Activated naive CD4-positive, alpha-beta T cell treated with anti-CD3 and anti-CD28 coated beads, Interleukin-2, amount 50 U/mL, for 16 hours (primary cell): ENCODE measurements at places on chromosomes 11 and 22.

DNA sequence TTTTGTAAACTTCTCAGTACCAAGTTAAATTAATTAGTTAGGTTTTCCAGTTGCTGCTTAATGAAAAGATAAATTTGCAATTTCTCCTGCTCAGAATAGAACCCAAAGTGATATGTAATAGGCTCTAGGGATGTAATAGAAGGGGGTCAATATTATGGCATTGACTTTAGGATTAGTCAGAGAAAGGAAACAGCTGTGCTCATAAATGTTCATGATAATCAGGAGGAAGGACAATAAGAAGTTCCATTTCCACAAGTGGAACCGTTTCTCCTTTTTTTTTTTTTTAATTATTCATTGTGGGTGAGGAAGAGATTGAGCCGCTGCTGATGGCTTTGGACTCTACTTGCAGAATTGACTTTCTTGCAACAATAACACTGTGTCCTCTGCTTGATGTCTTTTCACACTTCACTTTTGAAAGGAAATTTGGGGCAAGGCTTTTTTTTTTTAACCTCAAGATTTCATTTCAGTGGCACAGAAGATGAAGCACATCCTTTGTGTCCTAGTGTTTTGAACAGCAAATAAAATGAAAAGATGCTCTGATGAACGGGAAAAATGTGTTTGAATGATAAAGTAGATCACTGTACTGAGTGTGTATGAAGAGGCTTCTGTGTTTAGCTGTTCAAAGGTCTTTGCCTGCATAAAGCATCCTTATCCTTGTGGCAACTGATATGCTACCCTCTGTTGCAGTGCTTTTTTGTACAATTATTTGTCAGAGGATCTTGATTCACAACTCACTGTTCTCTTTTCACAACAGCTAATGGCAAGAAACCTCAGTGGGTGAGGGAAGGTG is 62.4 kb downstream of the GAS2 start:
- DNase-seq: no peak

DNA sequence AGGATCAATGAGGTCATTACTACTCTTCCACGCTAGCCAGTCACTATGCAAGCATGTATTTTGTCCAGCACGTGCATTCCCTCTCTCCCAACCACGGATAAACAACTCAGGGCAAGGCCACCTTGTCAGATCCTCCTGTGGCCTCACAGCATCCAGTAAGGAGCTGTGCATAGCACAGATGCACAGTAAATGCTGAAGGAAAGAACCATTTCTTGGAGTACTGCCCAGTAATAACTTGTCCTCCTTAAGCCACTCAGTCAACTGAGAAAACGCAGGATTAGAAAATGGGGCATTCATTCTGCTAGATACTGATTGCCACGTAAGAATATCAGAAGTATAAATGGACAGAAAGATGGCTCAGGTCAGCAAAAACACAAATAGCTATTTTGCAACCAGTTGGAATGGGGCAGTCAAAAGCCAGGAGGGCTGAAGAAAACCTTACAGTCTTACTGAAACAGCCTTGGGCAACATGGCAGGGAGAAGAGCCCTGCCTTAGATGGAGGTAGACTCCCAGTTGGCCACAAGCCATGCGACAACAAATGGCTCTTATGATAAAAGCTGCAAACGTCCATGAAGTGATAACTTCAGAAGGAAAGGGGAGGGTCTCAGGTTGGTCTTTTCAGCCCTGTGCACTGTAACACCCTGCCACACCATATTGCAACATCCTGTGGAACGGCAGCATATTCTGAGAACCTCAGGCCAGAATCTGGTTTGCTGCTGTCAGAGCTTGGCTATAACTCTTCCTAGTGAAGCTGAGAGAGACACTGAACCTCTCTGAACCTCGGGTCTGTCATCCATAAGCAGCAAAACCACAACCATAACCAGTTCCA is 23.0 kb downstream of the PC start:
- no peak for DNase-seq

- DNase-seq: peak; percentile 48
Measured at GRCh38 chr11:65204646-65205601, 23.2 kb downstream of the CAPN1 start.

- DNase-seq: no peak
Measured at GRCh38 chr11:34209809-34210208, 104.4 kb downstream of the NAT10 start.

DNA sequence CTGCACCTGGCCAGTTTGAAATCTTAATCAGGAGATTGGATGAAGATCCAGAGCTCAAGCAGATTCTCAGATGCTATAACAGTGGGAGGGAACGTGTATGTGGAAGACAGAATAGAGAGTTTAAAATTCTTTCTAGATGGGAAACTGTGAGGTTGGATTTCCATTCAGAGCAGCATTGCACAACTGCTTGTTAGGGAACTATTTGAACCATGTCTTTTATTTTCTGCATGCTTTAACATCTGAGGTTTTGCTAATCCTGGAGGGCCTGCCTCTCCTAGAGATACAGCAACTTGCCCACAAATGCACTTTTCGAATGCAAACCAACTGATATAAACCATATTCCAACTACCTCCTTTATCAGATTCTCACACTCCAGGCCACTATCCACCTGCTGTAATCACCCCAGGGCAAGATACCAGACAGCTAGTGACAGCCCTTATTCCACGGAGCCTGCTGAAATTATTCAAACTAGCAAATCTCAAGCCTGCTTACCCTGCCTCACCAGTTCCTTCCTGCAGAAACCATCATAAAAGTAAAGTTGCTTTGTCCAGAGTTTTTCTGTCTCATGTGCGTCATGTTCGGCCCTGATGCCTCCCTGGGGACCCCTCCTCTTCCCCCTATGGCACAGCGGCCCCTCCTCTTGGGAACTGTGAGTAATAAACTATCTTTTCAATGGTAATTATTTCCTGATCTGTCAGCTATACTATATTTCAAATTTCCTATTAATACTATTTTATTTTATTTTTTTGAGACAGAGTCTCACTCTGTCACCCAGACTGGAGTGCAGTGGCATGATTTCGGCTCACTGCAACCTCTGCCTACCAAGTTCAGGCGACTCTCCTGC is 18.4 kb upstream of the SEC14L4 start:
- no peak for DNase-seq

GRCh38 chr11:48109046-48109666 is 107.5 kb upstream of the OR4B1 start:
- DNase-seq: no peak

DNA sequence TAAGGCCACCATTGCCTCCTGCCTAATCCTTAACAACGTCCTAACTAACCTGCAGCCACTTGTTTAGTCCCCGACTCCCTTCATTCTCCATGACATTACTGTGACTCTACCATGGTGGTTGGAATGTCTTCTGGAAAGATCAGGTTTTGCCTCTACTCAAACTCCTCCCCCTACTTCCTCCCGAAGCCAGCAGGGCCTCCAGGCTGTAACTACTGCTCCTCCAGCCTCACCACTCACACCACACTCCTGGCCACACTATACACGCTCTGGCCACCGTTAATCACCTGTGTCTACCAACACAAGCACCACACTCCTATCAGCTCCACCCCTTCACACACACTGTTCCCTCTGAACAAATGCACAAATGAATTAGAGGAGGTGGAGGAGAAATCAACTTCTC is 69.2 kb downstream of the PACSIN2 start:
- no peak for DNase-seq

DNA sequence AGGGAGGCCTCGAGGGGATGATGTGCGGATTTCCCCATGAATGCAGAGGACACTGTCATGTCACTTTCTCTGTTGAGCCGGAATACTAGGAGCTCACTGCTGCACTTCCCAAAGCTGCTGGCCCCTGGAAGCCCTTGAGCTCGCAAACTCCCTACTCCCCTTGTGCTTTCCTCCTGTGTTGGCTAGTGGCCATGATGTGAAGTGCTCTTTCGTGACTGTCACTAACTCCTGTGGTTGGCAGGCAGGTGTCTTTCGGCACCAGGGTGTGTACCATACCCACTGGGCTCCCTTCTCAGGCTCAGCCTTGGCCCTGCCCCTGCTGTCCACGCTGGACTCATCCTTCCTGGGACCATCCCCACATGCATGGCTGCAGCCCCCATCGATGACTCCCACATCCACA is 86.2 kb downstream of the BTBD10 start:
- DNase-seq: no peak

GRCh38 chr22:46134111-46134705 is 16.1 kb upstream of the PPARA start:
- no peak for DNase-seq

DNA sequence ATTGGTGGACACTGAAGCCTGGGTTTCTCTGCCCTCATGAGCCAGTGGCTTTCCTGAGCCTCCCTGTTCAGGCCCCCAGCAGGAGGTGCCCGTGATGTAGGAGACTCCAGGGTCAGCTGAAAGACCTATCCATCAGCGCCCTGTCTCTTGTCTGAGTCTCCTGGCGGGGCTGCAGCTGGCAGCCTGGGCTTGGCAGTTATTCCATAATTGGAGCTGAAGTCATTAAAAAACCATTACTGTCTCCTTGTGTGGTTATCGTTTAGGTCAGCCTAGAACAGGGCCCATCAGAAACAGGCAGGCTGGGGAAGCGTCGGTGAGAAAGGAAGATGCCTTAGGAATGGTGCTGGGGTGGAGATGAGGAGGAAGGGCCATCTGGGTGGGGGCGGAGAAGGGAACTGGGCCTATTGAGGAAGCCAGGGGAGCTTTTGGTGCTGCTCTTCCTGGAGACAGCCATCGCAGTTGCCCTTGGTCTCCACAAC is 5.0 kb downstream of the TUB start:
- no peak for DNase-seq

DNA sequence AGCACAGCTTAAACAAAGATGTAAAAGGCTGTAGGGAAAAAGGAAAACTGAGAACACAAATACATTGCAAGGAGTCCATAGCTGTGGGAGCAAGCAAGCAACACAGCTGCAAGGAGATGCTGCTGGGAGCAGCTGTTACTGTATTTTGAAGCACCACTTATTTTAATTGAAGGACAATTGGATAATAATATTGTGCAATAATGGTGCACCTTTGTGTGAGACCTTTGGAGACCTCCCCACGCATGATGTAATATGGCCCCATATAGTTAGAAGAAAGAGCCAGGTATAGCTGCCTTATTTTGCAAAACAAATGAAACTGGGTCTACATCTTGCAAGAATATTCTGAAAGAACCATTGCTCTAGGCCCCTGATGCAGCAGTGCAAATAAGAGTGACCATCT is 191.1 kb upstream of the KIRREL3 start:
- no peak for DNase-seq

DNA sequence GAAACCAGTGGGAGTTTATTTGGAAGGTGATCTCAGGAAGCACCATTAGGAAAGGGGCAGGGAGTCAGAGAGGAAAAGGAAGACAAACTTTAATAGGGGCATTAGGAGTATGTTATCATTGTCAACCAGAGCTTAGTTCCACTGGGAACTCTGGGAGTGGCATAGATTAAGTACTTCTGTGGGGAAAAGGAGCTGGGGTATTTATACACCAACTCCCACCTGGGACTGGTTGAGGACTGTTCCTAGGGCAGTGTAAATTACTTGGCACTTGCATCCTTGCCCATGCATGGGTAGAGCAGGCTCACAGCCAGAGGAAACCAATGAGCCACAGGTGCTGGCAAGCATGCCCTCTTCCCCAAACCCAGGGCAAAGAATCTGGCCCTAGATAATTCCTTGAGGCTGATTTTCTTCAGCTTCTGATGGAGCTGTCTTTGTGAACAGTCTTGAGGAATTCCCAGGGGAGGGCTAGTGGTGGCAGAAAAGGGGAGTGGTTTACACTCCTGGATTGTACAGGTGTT is 541.2 kb downstream of the MIAT start:
- DNase-seq: no peak

DNA sequence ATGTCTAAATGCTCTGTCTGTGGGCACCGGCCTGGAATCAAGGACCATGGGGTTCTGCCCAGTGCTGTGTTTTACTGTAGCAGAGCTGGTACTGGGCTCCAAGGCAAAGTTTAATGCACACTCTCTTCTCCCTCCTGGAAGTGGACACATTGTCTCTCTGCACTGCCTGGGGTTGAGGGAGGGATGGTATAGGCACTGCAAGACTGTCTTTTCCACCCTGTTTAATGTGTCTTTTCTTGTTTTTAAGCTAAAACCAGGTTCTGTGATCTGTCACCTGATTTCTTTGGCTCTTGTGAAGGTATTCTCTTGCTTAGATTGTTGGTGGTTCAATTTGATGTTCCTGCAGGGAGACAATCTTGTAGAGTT is 109.3 kb upstream of the SERPIND1 start:
- DNase-seq: no peak

GRCh38 chr11:2328656-2329354 is 27.0 kb downstream of the TSPAN32 start:
- DNase-seq: no peak

DNA sequence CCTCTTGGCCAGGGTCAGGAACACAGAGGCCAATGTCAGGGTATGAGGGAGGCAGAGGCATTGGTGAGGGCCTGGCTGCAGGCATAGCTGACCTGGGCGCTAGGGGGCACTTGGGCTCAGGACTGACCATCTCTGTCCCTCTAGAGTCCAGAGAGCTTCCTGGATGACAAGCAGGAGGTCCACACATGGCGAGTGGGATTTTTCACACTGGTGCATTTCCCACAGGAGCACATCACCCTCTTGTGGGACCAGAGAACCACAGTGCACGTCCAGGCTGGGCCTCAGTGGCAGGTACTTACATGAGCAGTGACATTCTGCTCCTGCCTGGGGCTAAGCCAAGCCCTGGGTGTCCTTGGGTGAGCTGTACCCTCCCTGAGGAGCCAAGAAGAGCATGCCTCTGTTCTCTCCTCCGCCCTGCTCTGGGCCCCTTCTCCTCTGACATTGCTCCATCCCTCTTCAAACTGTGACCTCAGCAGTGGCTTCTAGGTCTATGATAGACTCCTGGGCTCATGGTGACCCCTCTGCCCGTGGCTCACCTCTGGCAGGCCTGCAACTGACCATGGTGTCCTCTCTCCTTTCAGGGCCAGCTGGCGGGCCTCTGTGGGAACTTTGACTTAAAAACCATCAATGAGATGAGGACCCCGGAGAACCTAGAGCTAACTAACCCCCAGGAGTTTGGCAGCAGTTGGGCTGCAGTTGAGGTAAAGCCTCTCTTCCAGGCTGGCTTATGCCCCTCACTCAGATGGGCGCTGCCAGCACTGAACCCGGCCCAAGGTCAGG is 46.6 kb downstream of the OTOG start:
- no peak for DNase-seq

DNA sequence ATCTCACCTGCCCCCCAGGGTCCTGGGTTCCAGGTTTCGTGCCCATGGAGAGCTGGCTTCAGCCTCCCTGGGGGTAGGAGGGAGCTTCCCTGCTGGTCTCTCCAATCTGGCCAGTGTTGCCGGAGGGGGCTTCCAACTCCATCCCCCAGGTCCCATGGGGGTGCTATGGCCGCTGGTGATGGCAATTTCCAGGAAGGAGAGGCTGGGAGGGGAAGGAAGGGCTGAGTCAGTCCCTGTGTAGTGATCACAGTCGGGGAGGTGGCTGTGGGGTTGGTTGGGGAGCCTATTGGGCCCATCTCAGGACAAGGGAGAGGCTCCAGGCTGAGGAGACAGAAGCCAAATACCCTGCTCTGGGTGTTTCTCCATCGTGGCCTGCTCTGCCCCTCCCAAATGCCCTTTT is 5.7 kb upstream of the CDC42EP2 start:
- DNase-seq: no peak

- no peak for DNase-seq
Measured at GRCh38 chr11:29051935-29052334, 943.7 kb downstream of the METTL15 start.
